CD4-positive, alpha-beta T cell (primary cell): ENCODE measurements at places on chromosomes 4 and X.

- DNase-seq: no peak
Measured at GRCh38 chr4:4182835-4183568, 43.7 kb downstream of the OTOP1 start.

DNA sequence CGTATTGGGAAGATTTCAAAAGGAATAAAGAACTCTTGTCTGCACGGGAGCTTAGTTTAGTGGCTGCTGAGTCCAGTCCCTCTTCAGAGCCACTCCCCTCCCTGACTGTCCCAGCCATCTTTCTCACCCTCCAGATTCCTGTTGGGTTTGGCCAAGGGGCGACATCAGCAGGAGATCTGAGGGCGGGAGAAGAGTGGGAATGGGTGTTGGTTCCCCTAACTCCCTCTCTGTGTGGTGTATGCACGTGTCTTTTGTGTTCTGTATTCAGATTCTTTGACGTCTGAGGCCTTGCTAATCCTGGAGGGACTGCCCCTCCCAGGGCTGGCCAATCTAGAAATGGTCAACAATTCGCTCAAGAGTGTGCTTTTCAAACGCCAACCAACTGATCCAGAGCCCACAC is 37.4 kb downstream of the CYTL1 start:
- DNase-seq: no peak

GRCh38 chr4:15020502-15021286 is 18.4 kb downstream of the CPEB2 start:
- no peak for DNase-seq

- DNase-seq: no peak
Measured at GRCh38 chr4:185774845-185775680, 36.9 kb downstream of the SORBS2 start.

- DNase-seq: no peak
Measured at GRCh38 chrX:26558719-26559386, 342.9 kb downstream of the MAGEB5 start.

GRCh38 chr4:98722000-98722399 is 63.6 kb upstream of the TSPAN5 start:
- no peak for DNase-seq

DNA sequence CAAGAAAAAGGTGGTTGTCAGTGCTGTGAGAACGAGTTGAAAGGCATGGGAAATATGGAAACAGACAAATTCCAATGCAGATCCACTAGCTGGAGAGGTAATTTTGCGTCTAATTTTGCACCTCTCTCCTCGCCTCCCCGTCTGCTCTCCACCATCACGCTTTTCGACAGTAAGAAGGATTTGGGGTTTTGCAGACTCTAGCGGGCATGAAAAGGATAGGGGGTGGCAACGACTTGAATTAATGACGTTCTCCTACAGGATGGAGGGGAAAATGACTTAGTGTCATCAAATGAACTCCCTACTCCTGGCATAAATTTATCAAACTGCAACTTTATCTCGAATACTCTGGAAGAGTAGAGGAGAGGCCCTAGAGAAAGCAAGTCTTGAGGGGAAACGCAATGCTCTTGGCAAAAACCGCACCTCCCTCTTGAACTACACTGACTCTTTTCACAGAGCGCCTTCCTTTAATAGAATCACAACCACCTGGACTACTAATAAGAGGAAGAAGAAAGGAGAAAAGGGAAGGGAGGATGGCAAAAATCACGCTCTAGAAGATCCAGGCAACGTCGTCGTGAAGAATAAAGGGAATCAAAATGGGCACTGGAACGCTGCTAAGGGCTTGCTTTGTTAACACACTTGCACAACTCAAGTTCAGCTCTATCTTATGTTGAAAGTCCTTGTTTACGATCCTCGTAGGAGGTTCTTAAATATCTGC is 871 bp upstream of the SLITRK2 start:
- DNase-seq: no peak
